NCI-H187 (cell line): ENCODE measurements at places on chromosomes 12 and 14.

DNA sequence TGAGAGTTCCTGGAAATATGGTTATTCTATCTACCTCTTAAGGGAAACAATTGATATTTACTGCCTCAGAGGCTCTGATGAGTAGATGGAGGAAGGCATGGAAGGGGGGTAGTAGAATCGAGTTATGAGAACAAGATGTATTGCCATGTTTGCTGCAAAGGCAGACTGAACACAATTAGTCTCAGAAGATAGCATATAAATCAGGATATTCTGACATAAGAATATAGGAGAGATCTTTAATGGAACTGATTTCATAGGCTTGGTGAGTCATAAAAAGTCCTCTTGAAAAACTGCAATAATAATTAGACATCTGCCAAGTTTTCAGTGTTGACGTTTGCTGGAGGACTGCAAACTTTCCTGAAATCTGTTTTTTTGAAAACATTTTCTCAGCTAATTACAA lies 636.1 kb downstream of the TMTC2 start:
- no peak for DNase-seq

- DNase-seq = no peak
Measured at GRCh38 chr12:48002773-48003218, 1.5 kb downstream of the COL2A1 start.

DNA sequence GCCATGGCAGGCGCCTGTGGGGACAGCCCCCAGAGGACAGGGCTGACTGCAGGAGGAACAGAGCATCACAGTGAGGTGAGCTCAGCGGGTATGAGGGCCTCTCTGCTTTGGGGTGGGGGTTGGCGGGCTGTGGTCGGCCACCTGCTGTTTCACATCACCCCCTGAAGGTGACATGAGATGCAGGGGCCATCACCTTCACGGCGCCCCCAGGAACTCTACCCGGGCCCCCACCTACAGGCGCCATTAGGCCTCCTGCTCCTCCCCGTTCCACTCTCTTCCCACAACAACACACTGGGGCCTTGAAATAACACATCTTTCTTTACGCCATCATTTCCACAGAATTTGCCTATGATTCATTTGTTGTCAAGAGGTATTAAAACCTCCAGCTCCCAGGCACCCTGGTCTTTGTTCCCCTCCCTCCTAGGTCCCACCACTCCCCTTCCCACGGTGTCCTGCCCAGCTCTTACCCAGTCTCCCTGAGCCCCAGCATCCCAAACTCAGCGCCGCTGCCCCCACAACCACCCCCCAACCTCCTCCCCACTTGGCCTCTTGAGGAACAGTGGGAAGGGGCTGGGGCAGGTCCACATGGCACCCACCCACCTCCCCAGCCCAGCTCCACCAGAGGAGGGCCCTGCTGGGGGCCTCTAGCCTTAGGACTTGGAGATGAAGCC lies 12.7 kb upstream of the HDAC7 start:
- DNase-seq = no peak

- DNase-seq = no peak
Measured at GRCh38 chr12:2320841-2321240, 268.1 kb downstream of the CACNA1C start.

DNA sequence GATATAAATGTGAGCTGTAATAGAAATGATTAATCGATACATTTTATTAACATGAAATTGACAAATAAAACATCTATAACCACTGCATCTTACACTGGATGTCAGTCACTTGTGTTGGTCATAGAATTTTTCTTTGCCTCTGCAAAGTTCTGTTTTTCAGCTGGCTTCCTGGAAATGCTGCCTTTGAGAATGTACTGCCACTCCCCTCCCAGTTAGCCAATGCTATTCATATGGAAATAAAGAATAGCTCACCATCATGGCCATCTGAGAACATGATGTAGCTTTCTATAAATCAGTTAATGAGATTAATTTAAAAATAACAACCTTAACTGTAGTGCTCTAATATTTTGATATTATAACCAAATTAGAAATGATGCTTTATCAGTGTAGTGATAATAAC lies 41.1 kb downstream of the SLCO1B1 start:
- no peak for DNase-seq

DNA sequence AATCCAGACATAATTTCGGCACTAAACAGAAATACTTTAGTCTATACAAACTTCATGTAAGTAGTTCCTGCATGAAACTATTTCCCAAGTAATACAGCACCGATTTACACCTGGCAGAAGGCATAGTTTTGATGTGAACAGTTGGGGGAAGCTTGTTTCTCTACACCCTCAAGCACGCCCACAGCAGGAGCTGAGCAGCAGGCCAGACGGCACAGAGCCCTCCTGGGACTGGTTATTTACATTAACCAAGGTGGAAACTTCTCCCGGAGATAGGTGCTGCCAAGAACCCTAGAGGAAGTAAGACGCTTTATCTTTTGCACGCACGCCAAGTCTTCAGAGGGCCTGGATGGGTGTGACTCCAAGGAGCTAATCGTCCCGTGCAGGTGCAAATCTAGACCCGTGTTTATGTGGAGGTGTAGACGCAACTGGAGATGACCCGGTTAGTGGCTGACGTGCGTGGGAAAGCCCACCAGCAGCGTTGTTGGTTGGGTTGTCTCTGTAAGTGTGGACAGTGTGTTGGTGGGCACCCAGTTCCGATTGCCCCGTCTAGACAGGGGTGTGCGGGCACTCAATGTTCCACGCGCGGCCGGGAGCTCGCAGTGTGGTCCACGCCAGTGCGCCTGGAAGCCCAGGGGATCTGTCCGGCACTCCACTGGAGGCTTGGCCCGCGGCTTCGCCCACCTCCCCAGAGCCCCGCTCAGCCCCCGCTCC lies 767 bp upstream of the TCP11L2 start:
- peak; percentile 25 for DNase-seq

DNA sequence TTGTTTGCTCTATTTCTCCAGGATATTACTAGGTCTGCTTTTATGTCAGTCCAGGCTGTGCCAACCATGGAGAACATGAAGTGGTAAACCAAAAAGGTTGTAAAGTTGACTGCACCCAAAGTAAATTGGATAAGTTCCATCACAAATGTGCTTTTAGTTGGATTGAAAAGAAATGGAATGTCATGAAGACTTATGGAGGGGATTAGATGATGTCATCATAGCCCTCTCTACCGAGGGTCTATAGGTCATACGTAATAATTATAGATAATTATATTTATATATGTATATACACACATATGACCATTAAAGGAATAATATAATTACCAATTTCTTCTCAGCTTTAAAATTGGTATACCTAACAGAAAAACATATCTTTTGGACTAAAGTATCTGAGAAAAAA lies 714.9 kb downstream of the NOVA1 start:
- no peak for DNase-seq

GRCh38 chr12:45303945-45304344 lies 88.0 kb downstream of the ANO6 start:
- DNase-seq = no peak

DNA sequence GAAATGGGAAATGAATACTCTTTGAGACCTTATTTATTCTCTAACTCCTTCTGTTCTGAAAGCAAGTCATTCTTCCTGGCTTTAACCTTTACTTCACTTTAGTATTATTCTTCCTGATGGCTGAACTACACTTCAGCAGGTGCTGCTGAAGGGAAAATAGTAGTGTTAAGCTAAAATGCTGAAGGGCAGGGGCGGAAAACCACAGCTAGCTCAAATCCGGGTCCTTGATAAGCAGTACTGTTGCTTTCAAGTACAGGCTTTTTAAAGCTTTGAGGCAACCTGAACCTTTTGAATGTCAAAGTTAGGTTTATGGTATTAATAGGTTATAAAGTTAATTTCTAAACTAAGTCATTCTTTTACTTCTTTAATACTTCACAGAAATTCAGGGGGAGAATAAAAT lies 10.7 kb downstream of the CCDC196 start:
- no peak for DNase-seq

- DNase-seq = peak; percentile 76
Measured at GRCh38 chr14:55446127-55446736, 5.8 kb upstream of the TBPL2 start.

GRCh38 chr12:78994168-78994791 lies 129.7 kb downstream of the SYT1 start:
- no peak for DNase-seq

DNA sequence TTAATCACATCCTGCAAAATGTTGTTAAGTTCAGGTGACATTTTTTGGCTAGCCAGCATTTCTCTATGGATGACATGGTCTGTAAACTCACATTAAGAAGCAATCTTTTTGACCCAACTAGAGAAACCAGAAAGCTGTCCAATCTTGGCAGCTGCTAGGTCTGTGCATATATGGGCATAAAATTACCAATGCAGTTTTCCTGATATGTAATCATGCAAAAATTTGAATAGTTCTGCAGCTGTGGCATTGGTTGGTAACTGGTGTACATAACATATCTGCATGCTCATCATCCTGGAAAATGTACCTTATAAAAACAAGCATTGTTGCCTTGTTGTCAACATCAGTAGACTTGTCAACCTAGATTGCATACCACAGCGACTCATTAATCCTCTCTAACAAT lies 620.0 kb upstream of the LRFN5 start:
- no peak for DNase-seq

DNA sequence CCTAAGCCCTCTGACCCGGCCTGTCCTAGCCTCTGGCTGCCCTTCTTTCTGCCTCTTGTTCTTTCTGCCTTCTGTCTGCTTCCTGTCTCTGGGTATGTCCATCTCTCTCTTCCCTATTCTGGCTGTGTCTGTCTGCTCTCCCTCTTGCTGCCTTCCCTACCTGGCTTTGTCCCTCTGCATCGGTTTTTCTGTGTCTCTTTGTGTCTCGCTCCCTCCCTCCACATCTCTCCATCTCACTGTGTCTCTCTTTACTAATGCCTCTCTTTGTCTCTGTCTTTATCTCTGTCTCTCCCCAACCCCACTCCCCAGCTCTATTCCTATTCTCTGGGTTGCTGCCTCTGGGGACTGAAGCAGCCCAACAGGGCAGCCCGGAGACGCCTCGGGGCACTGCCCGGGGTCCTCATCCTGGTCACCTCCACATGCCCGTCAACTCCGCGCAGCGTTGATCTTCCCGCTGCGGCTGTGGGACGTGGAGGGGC lies 10.1 kb downstream of the SHMT2 start:
- DNase-seq = peak; percentile 80

DNA sequence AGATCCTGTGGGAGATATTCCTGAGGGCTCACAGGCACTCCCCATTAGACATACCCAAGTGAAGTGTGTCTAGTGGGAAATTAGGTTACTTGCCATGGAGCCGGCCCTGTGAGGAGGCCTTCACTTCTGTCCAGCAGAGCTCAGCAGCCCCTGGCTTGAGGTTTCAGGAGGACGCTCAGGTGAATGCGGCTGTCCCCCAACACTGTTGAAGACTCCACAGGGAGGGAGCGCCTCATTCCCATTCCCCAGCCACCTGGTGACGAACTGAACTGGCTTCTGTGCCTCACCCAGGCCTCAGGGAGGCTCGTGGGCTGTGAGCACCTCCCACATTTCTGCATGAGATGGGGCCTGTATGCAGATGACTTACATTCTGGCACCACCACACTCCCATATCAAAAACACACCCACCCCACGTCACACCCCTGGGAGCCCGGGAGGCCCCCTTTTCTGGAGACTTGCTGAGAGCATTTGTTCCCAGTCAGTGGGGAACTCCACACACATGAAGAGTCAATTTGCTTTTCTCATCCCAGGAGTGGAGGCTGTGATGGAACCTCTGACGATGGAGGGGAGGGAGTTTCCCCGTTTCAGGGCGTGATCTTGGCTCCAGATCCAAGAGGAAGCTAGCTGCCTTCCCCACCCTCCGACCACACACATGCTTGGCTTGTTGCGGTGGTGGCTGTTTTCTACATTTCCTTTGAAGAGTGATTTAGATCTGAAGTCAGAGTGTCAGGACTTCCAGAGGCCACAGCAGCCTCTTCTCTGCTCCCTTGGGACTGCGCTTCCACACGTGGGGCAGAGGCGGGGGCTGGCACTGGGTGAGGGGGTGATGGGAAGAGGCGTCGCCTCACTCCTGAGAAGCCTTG lies 120.7 kb downstream of the ADGRD1 start:
- DNase-seq = no peak

DNA sequence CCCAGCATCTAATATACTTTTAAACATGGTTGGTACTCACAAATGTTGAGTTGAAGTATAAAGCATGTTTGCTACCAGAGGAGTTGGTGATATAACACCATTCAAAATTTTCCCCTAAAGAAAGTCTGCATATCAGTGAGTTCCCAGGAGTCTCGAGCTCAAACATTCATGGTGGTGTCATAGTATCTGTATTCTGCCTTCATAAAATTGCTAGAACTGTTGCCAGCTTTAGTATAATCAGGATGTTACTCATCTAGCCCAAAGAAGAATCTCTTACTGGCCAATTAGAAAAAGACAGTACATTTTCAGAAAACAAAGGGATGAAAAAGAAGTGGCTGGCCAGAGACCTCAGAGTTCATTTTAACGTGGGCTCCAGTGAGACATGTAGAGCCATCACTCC lies 374.7 kb downstream of the KCNH5 start:
- no peak for DNase-seq

DNA sequence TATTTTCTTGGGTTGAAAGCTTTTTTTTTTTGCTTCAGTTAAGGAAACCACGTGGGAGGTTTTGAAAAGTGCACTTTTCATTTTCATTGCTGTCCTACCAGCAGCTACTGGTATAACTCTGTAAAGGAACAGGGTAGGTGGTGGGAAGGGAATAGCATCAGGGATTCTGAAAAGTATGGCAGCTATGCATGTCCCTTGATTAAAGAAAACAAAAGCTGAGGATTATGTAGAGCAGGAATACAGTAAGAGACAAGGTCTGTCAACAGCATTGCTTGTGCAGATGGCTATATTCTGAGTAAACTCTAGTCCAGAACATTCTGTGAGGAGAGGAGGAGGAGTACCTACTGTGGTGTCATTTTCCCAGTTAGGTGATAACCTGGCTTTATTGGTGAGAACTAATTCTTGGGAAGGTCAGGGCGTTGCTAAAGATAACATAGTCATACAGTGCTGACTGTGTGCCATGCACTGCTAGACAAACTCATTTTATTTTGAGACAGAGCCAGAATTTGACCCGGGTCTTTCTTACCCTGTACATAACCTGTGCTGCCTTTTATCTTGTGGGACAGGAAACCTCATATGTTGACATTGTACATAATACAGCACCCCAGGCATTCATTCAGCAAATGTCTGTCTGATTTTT lies 80.3 kb upstream of the TRAF3 start:
- DNase-seq = no peak

GRCh38 chr12:93116632-93117031 lies 187.5 kb upstream of the EEA1 start:
- no peak for DNase-seq

GRCh38 chr12:116651089-116651488 lies 86.8 kb downstream of the SPRING1 start:
- no peak for DNase-seq

DNA sequence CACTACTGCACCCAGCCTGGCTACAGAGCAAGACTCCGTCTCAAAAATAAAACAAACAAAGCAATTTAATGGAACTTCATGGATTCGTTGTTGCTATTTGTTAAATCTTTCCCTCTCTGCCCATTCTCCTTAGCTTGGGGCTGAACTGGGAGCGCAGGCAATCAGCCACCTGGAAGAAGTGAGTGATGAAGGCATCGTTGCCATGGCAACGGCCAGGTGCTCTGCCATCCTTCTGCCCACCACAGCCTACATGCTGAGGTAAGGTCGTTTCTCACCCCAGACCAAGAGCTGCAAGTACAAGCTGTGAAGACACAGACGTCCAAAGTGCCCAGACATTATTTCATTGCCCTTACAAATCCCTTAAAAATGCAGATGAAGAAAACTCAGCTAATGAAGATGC lies 19.1 kb downstream of the AMDHD1 start:
- DNase-seq = no peak

GRCh38 chr12:30968211-30968610 lies 41.7 kb downstream of the TSPAN11 start:
- DNase-seq = no peak

GRCh38 chr14:46399049-46399448 lies 252.5 kb downstream of the RPL10L start:
- DNase-seq = peak; percentile 3
